ENCODE measurements at places on chromosomes 1 and 21.
A peak's percentile ranks its signal among the peaks of the same experiment; 100 is the strongest.

DNA sequence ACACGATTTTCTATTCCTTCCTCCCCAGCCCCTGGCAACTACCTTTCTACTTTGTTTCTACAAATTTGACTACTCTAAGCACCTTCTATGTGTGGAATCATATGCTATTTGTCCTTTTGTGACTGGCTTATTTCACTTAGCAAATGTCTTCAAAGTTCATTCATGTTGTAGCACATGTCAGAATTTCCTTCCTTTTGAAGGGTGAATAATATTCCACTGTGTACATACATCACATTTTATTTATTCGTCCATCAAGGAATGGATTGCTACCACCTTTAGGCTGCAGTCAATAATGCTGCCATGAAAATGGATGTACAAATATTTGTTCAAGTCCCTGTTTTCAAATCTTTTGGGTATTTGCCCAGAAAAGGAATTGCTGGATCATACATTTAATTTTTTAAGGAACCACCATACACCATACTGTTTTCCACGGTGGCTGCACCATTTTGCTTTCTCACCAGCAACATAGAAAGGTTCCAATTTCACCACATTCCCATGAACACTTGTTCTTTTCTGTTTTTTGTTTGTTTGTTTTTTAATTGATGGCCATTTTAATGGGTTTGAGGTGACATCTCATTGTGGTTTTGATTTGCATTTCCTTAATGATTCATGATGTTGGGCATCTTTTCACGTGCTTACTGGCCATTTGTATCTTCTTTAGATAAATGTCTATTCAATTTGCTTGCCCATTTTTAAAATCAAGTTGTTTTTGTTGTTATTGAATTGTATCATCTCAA lies 3.3 kb upstream of the PDZK1 start:
- DNase-seq: no peak

- DNase-seq: no peak
These were observed 13.7 kb upstream of the RHEX start for GRCh38 chr1:206039046-206039973.

DNA sequence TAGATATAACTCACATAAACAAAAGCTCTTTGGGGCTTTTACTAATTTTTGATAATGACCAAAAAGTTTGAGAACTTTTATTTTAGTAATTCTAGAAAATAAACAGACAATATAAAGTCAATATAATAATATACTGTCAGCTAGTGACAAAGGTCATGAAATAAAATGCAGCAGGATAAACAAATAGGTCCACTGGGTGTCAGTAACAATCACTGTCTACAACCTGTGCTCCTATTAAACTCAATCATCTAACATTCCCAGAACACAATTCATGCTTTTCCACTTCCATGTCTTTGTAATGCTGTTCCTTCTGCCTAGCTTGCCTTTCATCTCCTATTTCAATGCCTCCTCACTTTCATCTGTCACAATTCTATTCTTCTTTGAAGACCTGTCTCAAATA lies 186.1 kb downstream of the GIPC2 start:
- no peak for DNase-seq

GRCh38 chr1:178093951-178094738 lies at the start of gene RASAL2:
Gene RASAL2 (plus strand): TSS chr1:178094104. CDS start chr1:178094493, 389 bp downstream.
- DNase-seq: peak; percentile 79

GRCh38 chr1:240500647-240501046 lies 111.3 kb downstream of the GREM2 start:
- no peak for DNase-seq

- no peak for DNase-seq
These were observed 49.0 kb downstream of the SYT2 start for GRCh38 chr1:202661136-202661845.

DNA sequence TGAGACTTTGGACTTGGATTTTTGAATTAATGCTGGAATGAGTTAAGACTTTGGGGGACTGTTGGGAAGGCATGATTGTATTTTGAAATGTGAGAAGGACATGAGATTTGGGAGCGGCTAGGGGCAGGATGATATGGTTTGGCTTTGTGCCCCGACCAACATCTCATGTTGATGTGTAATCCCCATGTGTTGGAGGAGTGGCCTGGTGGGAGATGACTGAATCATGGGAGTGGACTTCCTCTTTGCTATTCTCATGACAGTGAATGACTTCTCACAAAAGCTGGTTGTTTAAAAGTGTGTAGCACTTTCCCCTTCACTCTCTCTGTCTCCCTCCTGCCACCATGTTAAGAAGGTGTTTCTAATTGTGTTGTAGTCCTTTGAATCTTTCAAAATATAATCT lies 9.3 kb upstream of the PHGDH start:
- DNase-seq: no peak

DNA sequence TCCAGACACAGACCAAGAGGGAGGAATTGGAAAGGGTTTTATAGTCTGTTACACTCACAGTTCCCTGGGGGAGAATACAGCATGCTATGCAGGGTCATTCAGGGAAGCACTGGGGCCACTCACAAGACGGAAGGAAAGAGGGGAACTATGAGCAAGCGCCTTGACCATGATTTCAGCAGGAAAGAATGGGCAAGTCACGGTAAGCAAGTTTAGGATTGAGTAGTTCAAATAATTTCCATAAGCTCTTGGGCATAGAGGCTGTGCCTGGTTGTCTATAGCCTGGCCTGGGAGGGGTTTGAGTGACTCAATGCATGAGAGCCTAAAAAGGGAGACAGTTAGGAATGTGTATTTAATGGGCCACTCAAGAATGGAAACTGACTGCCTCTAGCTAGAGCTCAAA lies 176.7 kb downstream of the TTLL7 start:
- no peak for DNase-seq

DNA sequence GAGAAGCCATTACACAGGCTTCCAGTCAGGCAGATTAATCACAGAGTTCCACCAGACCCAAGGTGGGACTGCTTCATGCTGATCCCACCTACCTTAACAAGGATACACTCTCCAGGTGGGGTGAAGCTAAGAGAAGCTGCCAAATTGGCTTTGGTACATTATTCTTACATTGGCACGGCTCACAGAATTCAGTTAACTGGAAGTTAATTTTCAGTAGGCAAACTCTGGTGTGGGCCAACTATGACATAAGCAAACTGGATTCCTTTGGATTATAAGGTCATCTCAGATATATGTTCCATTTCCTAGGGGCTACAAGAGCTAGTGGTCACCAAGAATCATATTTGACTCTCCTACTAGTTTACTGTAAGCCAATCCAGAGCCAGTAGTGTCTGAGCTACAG lies 448.8 kb upstream of the BEND5 start:
- no peak for DNase-seq

GRCh38 chr1:112464501-112464900 lies 44.3 kb upstream of the WNT2B start:
- DNase-seq: no peak

GRCh38 chr21:36092681-36093080 lies 22.9 kb downstream of the CBR1 start:
- DNase-seq: no peak

GRCh38 chr1:36135330-36135667 lies 10.3 kb upstream of the COL8A2 start:
- no peak for DNase-seq

- no peak for DNase-seq
These were observed 165.3 kb downstream of the GRIK3 start for GRCh38 chr1:36869054-36869453.

GRCh38 chr1:162688931-162689330 lies 56.7 kb downstream of the DDR2 start:
- no peak for DNase-seq

- DNase-seq: no peak
These were observed 224.6 kb upstream of the RAB4A start for GRCh38 chr1:229046251-229046853.

GRCh38 chr1:242470774-242471173 lies 53.7 kb downstream of the PLD5 start:
- DNase-seq: no peak

- DNase-seq: no peak
These were observed 116.1 kb upstream of the GORAB start for GRCh38 chr1:170415710-170416372.

- no peak for DNase-seq
These were observed 4.4 kb downstream of the RASAL2 start for GRCh38 chr1:178098262-178098661.
